ENCODE measurements at places on chromosomes 7 and 10.
A peak's percentile ranks its signal among the peaks of the same experiment; 100 is the strongest.

DNA sequence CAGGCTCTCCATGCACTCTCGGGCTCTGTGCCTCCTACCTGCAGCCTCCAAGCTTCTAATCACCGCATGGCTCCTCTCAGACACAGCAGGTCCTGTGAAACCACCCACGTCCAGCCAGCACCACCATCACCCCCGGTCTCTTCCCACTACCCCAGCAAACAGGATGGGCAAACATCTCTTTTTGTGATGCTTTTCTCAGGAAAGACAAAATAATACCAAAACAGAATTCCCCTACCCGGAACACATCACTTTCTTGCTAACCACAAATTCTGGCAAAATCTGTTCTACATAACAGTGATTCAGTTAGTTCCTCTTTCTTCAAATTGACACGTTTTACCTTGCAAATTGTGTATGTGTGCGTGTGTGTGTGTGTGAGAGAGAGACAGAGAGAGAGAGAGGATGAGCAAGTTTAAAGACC, 6.5 kb downstream of the SNX8 start:
- no peak for DNase-seq

DNA sequence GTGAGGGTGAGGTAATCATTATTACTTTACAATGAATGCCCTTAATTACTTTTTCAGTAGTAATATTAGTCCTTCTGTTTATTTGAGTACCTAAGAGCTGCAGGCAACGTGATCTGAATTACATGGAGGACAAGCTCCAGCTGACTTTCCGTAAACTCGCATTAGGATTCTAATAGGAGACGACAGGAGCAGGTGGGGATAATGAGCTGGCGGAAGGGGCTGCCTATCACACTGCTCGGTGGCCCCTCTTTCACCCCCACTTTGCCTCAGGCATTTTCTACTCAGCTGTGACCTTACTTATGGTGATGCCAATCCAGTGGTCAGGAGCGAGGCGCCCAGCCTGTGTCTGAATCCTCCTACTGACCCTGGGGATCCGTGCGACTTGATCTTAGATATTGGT, at the start of gene C7orf33:
Gene C7orf33 (plus strand): TSS at position 296 of the 400 bp plus-strand sequence. CDS start 160 bp downstream, outside the sequence.
- DNase-seq, result no peak

DNA sequence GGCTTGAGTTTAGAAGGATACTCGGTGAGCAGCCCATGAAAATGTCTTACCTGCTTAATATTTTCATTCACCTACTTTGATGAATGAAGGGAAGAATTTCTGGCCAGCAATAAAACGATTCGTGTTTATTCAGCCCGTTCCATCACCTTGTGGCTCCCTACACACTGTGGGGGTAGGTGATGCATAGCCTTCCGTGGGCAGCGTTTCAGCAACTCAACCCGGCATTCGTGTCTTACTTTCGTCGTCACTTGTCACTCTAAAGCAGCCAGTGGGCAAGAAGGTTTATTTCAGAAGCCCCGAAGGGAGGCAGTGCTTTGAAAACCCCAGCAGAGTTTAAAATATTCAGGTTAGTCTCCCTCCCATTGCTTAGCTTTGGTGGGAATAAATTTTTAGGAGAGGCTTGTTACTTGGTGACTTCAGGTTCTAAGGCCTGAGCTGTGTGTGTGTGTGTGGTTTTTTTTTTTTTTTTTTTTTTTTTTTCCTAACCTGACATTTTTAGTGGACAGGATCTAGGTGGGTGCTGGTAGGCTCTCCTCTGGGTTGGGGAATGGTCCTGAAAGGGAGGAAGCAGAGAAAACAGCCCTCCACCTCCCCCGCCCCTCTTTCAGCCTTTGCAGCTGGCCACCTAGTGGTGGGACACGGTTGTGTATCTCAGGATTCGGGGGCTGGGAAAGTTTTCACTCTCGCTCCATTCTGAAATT, 1.8 kb downstream of the GRK5 start:
- DNase-seq, result peak; percentile 25

DNA sequence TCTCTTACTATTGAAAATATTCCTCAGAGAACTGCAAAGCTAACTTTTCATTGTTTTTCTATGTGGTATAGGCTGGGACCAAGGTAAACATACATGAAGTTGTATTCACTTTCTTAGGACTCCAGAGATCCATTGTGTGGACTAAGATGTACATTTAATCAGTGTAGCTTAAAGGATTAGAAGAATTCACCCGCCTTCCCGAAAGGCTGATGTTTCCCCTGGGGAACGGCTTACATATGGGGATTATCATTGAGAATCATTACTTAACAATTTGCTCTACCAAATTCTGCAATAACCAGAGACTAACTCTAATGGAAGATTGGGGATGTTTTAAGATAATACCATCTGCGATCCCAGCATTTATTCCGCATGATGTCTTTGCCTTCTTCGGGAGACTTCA, 257.1 kb upstream of the KIAA1217 start:
- no peak for DNase-seq

DNA sequence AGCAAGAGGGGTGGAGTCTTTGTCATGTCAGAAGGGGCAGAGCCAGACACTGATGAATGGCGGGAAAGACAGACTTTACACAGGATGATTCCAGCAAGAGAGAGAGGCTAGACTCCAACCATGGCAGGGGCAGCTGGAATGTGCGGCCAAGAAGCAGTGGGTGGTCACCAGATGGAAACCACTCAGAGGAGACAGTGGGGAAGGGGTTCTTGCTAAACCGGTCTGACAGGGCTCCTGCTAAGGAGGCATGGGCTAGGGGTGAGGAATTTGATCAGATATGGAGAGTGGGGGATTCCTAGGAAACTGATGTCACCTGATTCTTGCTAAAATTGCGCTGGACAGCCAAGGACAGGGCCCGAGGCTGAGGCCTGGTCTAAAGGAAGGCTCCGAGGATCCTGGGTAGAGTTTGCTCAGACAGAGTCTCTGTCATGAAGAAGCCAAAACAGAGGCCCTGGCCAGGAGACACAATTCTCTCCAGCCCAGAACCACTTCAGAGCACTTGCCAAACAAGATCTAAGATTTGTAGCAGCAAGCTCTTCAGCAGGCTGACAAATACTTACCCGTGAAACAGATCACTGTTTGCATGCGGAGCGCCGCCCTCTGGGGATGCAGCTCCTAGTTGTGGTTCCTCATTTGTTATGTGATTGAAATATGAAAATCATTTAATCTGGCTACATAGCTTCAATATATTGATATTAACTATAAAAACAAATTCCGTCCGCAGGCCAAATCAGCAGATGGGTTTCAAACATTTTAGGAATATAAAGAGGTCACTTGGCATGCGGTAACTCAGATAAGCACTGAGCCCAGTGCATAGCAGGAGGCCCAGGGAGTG, 377.0 kb downstream of the TCERG1L start:
- DNase-seq, result no peak

DNA sequence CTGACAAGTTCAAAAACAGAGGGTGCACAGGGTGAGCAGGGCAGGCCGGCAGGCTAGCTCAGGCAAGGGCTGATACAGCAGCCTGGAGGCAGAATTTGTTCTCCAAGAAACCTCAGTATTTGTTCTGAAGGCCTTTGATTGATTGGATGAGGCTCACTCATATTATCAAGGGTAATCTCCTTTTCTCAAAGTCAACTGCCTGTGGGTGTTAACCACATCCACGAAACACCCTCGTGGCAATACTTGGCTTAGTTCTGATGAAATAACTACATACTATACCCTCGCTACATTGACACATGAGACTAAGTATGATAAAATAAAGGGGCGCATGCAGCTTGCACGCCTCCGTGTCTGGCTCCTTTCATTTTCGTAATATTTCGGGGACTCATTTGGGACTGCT, 4.4 kb upstream of the PPP2R2D start:
- no peak for DNase-seq

DNA sequence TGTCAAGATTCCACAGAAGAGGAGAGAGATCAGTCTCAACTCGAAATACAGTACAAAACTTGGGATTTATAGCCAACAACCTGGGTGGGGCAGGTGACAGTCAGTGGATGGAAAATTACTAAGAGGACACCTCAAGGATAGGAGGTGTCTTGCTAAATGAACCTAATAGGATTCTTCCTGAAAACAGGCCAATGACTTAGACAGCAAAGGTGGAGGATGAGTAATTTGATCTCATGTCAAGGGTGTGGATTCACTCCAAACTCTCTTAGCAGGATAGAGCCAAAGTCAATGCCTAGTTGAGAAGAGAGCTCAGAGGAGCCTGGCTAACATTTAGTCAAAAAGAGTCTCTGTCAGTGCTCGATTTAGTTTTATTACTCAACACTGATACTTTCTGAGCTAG, 106.7 kb upstream of the INSYN2A start:
- DNase-seq, result no peak

- DNase-seq, result no peak
These were observed 202.0 kb downstream of the MAD1L1 start for GRCh38 chr7:2030475-2031450.

GRCh38 chr7:96284240-96284639, 37.7 kb downstream of the SLC25A13 start:
- DNase-seq, result no peak

GRCh38 chr10:62239994-62240393, 28.6 kb downstream of the RTKN2 start:
- DNase-seq, result no peak

DNA sequence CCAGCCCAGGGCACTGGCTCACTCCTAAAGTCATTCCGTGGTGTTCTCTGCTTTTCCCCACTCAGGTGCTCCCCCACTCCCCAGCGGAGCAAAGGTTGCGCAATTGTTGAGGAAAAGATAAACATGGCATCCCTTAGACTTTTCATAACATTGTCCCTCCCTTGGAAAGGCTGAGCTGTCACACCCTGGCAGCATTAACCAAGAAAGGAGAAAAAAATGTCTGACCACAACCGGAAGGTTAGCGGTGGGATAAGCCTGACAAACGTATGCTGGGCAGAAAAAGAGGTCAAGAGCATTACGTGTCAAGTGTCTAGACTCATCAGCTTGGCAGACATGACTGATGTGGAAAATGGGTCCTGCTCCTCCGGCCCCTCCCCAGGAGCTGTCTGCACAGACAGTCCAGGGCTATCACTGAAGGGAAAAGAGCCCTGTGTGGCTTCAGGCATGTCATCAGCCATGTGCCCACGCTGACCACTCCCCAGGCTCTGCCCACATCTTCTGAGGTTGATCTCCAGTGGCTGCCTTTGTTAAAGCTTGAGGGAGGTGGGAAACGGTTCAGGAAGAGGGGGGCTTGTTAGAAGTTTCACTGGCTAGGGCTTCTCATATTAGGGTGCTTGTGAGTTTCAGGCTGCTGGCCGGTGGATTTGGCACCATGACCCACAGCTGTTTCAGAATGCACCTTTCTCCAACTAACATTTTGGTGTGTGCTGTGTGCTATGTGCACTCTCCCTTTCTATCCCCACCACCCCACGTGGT, 30.1 kb downstream of the BTBD16 start:
- DNase-seq, result peak; percentile 26

DNA sequence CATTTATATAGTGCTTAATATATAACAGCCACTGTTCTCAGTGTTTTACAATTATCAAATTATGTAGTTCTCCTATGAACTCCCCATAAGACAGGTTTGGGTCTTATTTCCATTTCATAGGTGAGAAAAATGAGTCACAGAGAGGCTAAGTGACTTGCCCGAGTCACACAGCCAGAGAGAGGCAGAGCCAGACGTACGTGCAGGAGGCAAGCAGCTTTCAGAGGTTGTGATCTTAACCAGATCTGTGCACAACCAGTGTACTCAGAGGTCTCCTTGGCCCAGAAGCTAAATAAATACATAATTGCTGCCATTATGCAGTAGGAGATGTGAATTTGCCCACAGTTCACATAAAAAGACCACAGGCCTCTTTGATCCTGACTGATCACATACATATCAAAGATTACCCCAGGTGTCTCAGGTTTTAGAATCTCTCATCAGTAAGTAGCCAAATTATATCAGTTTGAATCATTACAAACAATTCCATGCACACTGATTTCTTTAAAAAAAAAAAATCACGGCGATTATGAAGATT, 304.7 kb upstream of the AOAH start:
- no peak for DNase-seq

DNA sequence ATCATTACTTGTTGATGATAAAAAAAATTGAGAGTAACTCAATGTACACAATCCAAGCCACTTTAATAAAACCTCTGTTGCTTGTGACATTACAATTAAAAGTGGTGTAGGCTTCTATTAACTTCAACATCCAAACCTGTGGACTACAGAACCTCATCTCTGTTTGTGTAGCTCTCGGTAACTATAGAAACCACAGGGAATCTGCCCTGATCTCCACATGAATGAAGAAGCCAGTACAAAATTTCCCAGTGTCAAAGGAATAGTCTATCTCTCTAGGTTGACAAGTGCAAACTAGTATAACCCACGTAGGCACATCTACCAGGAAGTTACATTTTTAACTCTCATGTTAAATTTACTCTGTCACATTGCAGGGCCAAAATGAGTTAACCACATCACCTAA, 204.3 kb downstream of the CHCHD3 start:
- no peak for DNase-seq
